ENCODE measurements at places on chromosomes 5 and 9.

GRCh38 chr5:78930721-78931120 is 54.4 kb downstream of the ARSB start:
- peak; percentile 4 for DNase-seq

- DNase-seq: no peak
Measured at GRCh38 chr9:2958219-2958618, 114.3 kb upstream of the PUM3 start.

- DNase-seq: no peak
Measured at GRCh38 chr9:37104183-37104889, 16.0 kb upstream of the ZCCHC7 start.

- DNase-seq: peak; percentile 73
Measured at GRCh38 chr5:150412319-150413175, at the start of gene CD74. Gene CD74, minus strand, starts transcription at chr5:150412910. Its CDS starts 161 bp downstream, at chr5:150412749.

DNA sequence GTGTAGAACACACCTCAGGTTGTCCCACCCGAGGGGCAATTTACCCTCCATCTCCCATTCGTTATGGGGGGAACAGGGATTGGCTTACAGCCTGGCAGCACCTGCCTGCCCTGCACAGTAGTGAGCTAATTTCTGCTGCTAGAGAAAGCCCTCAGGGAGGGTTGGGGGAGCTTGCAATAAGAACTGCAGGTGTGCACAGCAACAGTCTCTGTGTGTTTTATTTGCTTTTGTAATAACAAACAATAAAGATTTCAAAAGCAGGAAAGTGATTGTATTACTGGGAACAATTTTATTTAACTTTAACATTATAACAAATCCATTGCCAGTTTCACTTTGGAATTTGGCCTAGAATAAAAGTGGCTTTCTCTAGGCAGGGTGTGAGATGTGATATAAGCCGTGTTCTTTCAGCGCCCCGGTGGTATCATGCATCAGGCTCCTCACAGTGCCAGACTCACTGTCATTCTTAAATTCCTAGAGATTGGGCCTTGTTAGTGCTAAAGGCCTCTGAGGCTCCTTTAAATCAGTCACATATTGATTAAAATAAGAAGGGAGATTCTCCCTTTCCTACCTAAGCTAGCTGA is 81.1 kb downstream of the RMI1 start:
- no peak for DNase-seq

DNA sequence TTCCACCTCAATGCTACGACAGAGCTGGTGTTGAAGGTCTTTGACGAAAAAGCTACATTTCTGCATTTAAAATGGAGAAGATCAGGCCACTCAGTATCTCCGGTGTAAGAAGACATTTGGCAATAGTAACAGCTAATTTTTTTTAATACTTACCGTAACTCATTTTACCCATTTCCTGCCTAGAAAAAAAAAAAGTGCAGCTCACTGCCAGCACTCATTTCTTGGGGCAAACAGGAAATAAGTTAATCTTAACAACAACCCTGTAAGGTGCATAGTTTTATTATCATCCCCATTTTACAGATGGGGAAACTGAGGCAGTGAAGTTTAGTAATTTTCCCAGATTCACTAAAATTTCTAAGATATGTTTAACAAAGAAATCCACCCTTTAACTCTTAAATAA is 27.4 kb upstream of the KCNMB1 start:
- no peak for DNase-seq

- DNase-seq: no peak
Measured at GRCh38 chr9:116819116-116819515, 132.0 kb downstream of the TRIM32 start.
